ENCODE measurements at places on chromosomes 6 and 20.
A peak's percentile ranks its signal among the peaks of the same experiment; 100 is the strongest.

- peak; percentile 21 for DNase-seq
Observed at GRCh38 chr20:13009682-13010406, 1.1 kb downstream of the SPTLC3 start.

GRCh38 chr6:114164207-114164606 is 178.6 kb downstream of the HS3ST5 start:
- no peak for DNase-seq

GRCh38 chr6:116572162-116572561 is 858 bp downstream of the RWDD1 start:
- DNase-seq = no peak

DNA sequence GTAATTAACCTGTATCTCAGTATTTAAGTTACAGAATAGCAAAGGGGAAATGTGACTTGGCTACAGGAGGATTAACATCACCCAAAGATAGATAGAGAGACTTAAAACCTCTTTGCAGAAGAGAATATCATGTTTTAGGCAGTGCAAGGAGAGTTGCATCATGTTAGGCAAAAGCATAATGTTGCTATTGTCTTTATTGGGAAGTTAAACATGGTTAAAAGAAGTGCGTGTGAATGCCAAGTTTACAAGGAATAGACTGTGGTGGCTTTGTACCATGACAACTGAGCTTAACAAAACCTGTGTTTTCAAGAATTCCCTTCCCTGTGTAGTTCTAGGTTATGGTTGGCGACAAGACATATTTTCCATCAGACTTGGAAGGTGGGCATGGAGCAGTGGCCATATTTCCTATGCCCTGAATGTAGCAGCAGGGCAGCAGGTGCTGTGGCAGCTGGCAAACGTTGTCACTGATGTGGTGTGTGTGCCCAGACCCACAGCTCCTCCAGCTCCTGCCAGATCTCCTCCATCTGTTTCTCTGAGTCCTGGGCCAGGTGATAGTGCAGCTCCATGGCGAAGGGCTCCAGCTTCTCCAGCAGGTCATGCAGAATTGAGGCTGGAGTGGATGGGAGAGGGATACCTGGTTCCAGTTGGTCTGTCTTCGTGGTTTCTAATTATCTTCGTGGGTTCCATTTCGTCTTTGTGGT is 163.3 kb downstream of the QRSL1 start:
- no peak for DNase-seq

DNA sequence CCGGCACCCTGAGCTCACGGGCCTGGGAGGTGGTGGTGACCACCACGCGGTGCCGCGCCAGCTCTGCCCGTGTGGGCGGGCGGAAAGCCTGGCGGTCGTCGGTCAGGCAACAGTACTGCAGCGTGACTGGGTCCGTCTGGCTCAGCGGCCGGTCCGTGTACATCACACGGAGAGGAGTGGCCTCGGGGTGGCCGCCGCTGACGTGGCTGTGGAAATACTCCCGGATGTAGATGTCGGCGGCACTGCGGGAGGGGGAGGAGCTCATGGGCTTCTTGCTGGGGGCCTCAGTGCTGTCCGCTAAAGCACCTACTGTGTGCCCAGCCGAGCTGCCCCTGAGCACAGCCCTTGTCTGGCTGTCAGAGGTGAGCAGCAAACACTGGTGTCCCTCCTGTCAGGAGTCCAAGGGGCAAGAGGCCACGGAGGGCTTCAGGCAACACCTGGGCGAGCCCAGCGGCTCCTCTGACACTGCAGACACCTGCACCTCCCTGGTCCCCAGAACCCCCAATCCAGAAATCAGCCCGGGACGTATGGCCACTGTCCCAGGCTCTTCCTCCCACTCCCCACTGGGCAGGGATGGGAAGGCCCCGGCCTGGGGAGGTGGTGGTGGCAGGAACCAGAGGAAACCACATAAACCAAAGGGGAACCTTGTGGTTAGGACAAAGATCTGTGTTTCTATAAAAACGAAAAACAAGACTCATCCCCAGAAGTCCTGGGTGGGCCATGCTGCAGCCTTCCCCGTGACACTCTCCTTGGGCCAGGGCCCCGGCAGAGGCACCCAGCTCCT is 6.5 kb downstream of the HELZ2 start:
- no peak for DNase-seq

DNA sequence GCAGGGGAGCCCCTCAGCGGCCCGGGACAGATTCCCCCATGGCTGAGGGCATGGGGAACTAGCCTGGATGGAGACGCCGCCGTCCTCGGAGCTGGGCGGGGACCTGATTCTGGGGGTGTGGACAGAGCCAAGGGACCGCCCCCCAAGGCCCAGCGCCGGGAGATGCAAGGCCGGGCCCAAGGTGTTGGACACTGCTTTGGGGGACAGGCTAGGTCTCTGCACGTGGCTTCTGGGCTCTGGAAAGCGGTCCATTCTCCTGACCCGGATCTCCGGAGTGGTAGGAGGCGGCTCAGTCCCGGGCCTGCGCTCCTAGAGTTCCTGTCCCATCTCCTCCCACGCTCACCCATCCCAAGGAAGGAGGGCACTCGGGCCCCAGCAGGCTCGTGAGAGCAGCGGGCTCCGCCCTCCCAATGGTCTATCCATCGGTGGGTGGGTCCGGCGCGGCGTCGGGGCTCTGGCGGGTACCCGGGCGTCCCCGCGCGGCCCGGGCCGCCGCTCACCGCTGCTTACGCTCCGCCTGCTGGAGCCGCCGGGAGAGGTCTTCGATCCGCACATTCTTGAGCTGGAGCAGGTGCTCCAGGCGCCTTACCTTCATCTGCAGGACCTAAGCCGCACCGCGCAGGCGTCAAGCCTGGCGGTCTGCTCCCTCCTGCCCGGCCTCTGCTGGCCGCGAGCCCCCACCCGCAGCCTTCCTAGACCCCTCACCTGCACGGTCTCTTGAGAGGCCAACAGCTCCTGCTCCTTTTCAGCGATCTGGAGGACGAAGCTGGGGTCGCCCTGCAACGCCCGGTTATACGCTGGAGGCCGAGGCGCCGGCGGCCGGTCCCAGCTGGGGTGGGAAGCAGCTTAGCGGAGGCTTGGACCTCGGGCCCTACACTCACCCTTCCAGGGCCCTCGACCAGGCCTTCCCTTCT is 3.3 kb downstream of the SPEF1 start:
- no peak for DNase-seq

DNA sequence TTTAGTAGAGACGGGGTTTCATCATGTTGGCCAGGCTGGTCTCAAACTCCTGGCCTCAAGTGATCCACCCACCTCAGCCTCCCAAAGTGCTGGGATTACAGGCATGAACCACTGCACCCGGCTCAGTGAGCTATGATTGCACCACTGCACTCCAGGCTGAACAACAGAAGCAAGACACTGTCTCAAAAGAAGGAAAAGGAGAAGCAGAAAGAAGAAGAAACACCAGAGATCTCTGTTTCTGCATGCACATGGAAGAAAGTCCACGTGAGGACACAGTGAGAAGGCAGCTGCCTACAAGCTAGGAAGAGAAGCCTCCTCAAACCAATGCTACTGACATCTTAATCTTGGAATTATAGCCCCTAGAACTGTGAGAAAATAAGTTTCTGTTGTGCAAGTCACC is 16.0 kb downstream of the ECT2L start:
- DNase-seq = no peak

DNA sequence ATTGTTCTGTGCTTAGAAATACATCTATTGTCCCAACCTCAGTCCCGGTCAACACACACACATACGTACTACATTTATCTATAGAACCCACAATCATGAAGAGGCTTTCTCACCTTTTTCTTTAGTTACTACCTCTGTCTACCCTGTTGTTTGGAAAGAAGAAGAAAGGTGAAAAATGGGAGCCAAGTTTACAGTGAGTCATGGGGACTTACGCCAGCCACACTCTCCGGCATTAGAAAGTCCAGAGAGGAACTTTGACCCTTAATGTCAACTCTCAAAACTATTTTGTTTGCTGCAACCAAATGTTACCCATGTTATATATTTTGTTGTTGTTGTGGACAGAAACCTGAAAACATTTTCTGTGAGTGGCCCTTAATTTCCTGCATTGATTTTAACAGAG is 259.1 kb downstream of the ZFAND3 start:
- no peak for DNase-seq

DNA sequence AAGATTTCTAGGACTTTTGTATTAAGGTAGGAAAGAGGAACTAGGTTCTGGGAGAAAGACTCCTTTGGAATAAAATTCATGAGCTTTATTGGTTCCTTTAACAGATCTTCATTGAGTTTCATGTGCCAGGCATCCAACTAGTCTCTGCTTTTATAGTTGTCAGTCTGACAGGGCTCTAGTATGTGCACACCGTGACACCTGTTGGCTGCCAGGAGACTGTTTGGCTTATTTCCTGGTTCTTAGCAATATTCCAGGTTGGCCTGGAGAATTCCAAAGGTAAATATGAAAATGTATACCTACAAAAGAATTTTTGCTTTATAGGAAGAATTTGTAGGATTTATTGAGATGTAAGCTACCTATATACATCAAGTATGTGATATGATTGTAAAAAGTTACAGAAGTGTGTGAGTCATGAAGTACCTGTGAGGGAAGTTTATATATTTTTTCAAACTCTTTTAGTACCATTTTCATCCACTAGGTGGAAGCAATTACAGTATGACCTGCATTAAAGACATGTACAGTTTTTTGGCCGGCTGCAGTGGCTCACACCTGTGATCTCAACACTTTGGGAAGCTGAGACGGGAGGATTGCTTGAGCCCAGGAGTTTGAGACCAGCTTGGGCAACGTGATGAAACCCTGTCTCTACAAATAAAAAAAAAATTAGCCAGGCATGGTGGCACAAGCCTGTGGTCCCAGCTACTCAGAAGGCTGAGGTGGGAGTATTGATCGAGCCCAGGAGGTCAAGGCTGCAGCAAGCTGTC is 35.2 kb downstream of the NDUFAF5 start:
- no peak for DNase-seq

DNA sequence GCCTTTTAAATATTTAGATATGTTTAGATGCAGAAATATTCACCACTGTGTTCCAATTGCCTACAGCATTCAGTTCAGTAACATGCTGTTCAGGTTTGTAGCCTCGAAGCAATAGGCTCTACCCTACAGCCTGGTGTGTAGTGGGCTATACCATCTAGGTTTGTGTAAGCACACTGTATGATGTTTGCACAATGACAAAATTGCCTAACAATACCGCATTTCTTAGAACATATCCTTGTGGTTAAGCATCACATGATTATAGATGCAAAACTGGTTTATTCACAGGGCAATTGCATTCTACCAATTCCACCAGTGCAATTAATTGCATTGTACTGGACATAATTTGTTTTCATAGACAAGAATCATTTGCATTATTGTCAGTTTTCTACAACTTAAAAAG is 7.9 kb upstream of the SLC22A16 start:
- no peak for DNase-seq

GRCh38 chr6:3627501-3627900 is 124.0 kb downstream of the PXDC1 start:
- no peak for DNase-seq

DNA sequence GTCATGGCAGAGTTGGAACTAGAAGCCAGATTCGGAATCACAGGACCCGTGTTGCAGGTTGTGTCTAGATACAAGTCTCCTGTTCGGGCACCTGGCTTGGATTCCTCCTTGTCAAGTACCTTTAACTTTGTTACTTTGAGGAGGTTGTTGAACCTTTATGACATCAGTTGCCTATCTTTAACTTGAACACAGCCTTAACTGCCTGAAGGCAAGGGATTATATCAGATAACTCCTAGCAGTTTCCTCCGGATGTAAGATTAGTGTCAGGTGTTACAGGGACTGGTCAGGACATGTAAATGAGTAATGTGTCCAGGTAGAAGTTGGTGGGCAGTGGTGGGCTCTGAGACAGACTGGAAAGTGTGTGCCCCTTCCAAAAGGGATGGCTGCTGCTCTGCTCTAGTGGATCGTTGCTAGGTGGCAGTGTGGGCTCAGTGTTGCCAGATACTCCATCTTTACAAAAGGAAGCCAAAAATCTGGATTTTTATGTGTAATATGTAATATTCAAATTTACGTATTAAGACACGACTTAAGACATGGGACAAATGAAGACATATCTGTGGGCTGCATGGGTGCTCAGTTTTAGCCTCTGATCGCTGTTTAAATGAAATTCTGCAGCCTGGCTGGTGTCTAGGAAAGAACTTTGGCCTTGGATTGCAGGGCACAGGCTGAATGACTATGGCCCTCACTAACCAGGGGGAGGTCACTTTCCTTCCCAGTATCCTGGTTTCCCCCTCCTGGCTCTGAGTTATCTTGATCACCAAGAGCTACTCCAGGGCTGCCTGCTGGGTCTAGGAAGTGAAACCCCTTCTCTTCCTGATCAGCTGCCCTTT is 27.1 kb downstream of the CHMP4B start:
- DNase-seq = no peak

DNA sequence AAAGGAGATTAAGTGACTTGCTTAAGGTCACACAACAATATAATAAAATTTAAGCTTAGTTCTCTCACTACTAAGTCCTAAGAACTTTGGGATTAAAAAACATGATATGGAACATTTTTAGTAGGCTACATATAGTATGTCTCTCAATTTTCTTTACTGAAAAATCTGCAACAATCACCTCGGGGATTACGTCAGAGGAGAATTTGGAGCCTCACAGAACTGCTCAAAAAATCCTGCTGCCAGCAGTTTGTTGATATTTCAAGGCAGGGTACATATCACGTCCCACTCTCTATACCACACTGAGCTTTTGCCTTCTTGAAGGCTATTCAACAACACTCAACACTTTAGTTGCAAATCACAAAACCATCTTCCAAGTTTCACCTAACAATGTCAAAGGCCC is 561.6 kb upstream of the BTBD3 start:
- DNase-seq = no peak

- DNase-seq = no peak
Observed at GRCh38 chr20:5364136-5364821, 47.5 kb upstream of the PROKR2 start.

DNA sequence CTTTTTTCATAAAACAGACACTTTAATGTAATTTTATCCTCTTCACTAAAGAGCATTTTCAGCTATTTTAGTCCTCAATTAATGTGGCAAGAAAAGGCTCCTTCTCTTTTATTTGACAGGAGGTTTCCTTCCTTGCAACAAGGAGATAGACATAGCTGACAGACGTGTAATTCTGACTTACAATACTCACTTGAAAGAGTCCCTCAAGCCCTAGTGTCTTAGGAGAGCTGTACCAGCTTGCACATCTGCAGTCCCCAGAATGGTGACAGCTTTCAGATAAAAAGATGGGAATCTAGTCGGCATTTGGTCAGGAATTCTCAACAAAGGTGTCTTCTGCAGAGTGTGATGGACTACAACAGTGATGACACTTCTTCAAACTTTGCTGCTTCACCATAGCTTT is 603.7 kb upstream of the PTCHD4 start:
- no peak for DNase-seq

DNA sequence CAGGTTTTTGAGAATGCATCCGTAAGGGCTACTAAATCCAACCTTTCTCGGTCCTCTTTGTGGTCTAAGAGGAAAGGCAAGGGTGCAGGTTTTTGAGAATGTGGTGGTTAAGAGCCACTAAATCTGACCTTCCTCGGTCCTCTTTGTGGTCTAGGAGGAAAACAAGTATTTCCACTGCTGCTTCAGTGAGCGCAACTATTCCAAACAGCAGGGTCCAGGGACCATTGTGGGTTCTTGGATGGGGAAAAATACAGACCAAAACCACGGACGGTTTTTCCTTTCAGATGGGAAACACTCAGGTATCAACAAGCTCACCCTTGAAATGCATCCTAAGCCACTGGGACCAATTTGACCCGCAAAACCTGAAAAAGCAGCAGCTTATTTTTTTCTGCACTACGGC is 21.9 kb downstream of the BTBD9 start:
- DNase-seq = no peak

- no peak for DNase-seq
Observed at GRCh38 chr6:67030861-67031260, 1323.8 kb upstream of the EYS start.

Measured in SW 1271 (cell line).